ENCODE measurements at places on chromosomes 4 and X.

DNA sequence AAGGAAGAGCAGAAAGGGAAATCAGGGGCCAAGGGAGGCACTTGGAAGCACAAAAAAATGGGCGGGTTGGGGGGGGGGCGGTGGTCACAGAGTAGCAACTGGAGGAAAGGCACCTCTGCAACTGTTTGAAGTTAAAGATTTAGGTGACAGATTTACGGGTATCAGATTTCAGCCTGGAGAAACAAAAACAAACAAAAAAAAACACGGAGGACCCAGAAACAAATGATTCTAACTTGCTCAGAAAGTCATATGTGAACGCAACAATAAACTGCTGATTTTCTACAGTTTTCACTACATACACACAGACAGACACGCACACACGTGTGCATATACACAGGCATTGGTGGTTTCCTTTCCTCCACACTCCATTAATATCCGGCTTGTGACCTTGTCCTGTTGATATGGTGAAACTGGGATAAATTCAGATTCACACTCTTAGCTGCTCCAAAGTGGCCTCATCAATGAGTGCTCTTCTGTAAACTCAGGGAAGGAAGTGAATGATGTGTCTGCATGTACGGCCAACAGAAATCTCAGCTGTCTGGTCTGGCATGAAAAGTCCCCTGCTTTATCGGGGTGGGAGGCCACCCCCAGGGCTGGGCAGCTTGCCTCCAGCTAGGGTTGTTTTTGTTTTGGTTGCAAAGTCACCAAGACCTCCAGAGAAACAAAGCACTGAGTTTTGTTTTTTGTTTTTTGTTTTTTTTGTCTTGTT lies 54.3 kb downstream of the CHST7 start:
- DNase-seq, result no peak

DNA sequence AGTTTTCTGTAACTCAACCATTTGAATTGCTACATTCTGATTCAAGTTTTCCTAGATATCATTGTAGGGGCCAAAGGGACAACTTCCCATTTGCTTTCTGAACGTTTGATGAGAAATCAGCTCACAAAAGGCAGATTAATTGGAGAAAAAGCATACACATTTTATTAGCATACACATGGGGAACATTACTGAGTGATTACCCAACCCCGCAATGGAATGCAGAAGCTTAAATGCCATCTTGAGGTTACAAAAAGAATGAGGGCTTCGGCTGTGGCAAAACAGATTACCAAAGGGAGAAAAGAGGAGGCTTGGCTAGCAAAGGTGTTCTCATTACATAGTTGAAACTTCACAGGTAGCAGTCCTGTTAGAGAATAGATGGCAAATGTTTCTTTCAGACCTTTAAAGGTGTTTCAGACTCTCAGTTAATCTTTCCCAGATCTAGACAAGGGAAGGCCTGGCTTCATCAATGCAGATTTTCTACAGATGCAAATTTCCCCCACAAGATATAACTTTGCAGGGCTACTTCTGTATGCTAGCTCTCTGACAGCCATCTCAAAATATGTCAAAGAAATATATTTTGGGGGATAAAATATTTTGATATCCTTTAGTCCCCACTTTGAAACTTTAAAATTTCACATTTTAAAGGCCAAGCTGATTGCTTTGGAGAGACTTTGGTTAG lies 26.5 kb upstream of the HERC6 start:
- no peak for DNase-seq

DNA sequence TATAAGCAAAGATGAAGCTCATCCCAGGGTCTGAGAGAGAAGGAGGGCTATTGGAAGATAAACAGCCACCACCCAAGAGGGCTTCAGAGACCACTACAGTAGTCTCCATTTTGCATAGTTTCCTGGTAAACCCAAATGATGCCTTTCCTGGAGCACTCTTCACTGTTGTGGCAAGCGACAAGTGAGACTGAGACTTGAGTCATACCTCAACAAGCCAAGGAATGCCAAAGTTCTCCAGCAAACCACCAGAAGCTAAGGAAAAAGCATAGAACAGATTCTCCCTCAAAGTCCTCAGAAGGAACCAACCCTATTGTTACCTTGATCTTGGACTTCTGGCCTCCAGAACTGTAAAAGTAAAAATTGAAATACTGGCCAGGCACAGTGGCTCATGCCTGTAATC lies 65.9 kb downstream of the LARP7 start:
- no peak for DNase-seq

DNA sequence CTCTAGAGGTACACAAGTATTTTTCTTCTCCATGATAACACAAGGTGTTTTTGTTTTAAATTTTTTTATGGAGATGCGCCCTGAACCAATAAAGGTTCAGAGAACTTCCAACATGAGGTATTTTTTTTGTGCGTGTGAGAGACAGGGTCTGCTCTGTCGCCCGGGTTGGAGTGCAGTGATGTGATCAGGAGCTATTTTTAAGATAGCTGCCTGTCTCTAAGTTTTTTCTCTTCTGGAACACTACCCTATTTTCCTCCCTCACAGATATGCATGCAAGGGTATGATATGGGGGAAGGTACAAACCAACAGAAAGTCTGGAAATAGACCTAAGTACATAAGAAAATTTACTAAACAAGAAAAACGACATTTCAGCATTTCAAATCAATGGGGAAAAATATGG lies 3.0 kb downstream of the GCNA start:
- no peak for DNase-seq

DNA sequence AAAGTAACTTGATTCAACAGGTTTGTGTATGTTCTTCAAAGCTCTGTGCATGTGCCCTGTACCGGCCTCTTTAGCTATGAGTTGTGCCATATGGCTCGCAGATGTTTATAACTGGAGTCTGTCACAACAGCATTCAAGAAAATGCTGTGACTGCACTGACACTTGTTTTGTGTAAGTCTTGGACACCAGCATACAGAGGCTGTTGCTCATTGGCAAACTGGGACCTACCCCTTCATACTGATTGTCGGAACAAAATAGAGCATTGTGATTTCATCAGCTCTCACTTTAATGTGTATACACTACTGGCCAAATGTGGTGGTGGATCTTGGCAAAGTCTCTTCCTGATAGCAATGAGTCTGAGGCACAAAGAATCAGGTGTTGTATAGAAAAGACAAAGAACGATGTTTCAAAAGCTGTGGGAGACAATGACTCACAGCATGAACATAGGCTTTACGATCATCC lies 133.9 kb downstream of the EGF start:
- no peak for DNase-seq

DNA sequence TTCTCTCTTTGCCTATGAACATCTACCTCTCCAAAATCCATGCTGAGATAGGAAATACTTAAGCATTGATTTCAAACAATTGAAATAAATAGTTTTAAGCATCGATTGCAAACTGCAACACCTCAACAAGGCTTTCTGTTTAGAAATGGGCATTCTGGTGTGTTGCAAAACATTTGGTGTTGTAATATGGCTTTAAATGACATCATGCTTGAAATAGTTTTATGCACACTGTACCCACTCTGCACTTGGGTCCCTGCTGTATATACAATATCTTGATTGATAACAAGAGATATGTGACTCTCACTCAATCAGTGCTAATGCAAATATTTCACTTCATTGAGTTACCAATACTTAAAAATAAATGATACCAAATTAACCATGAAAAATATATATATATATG lies 964.9 kb upstream of the GRIA3 start:
- DNase-seq, result no peak

- no peak for DNase-seq
Measured at GRCh38 chrX:154481195-154481594, 2.1 kb upstream of the LAGE3 start.

DNA sequence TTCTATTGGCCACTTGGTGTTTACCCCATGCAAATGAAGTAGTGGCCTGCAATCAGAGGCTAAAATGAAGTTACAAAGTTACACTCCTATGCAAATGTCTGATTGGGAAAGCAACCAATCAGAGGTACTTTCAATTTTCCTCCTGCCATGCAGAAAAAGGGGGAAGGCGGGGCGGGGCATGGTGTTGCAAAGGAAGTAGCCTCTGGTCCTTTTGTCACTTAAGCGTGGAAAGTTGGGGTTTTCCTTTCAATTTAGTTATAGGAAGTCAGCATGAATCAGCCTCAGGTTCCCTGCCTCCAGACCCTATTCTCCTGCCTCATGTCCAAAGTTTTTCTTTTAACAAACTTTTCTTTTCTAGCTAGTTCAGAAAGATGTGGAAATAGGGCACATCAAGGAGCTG lies 69.3 kb downstream of the GPC4 start:
- no peak for DNase-seq

DNA sequence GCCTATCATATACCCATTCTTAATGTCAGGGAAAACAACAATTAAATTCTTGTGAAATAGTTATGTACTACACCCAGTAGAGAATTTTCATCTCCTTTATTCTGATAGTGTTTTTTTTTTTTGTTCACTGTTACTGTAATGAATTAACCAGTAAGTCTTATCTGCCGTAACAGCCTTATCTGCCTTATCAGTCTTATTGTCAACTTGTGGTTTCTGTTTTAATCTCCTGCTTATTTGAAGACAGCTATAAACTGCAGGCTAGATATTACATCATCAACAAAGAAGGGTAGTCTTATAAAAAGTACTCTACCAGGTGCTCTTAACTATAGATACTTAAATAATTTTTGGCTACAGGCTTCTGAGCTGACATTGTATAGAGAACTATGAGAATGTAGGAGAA lies 79.5 kb downstream of the MAGEB5 start:
- no peak for DNase-seq

DNA sequence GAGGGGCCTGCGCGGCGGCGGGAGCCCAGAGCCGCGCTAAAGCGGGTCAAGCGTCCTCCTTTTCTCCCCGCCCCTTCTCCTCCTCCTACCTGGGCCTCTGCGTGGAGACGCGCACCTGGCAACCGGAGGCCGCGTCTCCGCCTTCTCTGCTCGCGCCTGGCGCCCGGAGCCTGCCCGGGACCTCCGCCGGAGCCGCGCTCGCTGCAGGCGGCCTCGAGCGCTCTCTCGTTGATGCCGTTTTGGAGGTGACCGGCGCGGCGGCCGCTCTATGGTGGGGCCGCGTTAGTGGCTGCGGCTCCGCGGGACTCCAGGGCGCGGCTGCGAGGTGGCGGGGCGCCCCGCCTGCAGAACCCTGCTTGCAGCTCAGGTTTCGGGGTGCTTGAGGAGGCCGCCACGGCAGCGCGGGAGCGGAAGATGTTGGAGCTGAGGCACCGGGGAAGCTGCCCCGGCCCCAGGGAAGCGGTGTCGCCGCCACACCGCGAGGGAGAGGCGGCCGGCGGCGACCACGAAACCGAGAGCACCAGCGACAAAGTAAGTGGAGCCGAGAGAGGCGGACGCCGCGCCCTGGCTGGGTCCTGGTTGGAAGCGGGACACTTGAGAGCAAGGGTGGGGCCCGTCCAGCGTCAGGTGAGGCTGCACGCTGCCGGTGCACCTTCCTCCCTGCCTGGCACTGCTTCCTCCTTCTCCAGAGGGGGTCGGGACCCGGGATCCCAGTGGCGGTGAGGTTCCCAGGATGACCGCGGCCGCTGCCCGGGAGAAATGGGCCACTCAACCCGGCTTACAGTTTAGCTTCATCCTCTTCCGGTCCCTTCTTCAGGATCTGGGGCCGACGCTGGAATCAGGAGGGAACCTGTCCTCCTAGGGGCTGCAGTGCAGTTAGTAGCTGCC lies at the start of gene CDS1:
Gene CDS1 (plus strand): TSS at position 140 of the 888 bp plus-strand sequence. CDS start 275 bp downstream, at position 415.
- DNase-seq, result no peak

GRCh38 chr4:76801621-76802235 lies 96.2 kb downstream of the SOWAHB start:
- no peak for DNase-seq

DNA sequence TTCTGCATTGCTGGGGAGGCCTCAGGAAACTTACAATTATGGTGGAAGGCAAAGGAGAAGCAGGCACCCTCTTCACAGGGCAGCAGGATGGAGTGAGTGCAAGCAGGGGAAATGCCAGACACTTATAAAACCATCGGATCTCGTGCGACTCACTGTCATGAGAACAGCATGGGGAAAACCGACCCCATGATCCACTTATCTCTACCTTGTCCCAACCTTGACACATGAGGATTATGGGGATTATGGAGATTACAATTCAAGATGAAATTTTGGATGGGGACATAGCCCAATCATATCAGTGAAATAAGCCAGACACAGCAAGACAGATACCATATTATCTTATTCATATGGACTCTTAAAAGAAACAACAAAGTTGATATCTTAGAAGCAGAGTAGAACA lies 134.9 kb downstream of the C4orf33 start:
- DNase-seq, result no peak

DNA sequence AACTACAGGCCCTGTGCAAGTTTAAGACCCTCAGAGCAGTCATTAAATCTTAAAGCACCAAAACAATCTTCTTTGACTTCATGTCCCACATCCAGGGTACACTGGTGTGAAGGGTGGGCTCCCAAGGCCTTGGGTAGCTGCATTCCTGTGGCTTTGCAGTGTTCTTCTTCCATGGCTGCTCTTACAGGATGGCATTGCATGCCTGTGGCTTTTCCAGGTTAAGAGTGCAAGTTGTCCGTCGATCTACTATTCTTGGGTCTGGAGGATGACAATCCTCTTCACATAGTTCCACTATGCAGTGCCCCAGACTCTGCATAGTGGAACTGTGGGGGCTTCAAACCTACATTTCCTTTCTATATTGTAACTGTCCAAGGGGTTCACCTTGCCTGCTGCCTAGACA lies 494.5 kb downstream of the CFAP47 start:
- DNase-seq, result no peak

- no peak for DNase-seq
Measured at GRCh38 chr4:185700630-185701029, 111.4 kb downstream of the SORBS2 start.

DNA sequence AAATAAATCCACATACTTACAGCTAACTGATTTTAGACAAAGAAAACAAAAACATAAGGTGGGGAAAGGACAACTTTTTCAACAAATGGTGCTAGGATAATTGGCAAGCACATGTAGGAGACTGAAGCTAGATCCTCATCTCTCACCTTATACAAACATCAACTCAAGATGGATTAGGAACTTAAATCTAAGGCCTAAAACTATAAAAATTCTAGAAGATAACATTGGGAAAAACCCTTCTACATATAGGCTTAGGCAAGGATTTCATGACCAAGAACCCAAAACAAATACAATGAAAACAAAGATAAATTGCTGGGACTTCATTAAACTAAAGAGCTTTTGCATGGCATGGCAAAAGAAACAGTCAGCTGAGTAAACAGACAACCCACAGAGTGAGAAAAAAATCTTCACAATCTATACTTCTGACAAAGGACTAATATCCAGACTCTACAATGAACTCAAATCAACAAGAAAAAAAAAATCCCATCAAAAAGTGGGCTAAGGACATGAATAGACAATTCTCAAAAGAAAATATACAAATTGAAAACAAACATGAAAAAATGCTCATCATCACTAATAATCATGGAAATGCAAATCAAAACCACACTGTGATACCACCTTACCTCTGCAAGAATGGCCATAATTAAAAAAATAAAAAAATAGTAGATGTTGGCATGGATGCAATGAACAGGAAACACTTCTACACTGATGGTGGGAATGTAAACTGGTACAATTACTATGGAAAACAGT lies 14.1 kb upstream of the AFP start:
- DNase-seq, result no peak

- DNase-seq, result no peak
Measured at GRCh38 chr4:145734576-145735346, 54.8 kb downstream of the C4orf51 start.

DNA sequence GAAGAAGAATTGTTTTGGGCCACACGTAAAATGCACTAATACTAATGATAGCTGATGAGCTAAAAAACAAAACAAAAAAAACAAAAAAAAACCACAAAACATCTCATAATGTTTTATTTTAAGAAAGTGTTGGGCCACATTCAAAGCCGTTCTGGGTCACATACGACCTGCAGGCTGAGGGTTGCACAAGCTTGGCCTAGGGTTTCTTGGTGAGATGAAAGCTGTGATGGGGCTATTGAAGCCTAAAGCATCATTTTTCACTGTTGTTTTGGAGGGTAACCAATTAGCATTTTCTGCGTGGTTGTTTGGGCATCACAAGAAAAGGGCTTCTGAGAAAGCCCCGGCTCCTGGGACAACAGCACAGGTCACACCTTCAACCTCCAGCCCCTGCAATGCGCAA lies 42.5 kb upstream of the ZNF157 start:
- no peak for DNase-seq

Measured in NCI-H2081 treated with DMSO at 0.1 percent for 48 hours (cell line).